ENCODE measurements at places on chromosomes 13 and 19.

GRCh38 chr19:39181500-39182173, 15.1 kb upstream of the NCCRP1 start:
- no peak for DNase-seq

DNA sequence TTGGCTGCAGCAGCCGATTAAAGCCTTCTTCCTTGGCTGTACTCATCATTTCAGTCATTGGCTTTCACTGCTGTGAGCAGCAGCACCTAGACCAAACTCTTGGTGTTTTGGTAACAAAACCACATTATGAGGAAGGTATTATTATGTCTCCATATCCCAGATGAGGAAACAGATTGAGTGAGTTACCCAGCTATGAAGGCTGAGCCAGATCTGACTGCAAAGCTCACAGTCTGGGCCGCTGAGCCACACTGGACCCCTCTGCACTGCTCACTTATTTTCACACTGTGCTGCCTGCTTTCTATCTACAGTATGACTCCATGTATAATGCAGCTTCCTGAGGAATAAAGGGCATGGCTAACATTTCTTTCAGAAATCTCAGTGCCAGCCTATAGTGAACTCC, 24.5 kb downstream of the CRYL1 start:
- no peak for DNase-seq

- no peak for DNase-seq
These were observed 328.5 kb downstream of the KLF5 start for GRCh38 chr13:73387318-73387717.

DNA sequence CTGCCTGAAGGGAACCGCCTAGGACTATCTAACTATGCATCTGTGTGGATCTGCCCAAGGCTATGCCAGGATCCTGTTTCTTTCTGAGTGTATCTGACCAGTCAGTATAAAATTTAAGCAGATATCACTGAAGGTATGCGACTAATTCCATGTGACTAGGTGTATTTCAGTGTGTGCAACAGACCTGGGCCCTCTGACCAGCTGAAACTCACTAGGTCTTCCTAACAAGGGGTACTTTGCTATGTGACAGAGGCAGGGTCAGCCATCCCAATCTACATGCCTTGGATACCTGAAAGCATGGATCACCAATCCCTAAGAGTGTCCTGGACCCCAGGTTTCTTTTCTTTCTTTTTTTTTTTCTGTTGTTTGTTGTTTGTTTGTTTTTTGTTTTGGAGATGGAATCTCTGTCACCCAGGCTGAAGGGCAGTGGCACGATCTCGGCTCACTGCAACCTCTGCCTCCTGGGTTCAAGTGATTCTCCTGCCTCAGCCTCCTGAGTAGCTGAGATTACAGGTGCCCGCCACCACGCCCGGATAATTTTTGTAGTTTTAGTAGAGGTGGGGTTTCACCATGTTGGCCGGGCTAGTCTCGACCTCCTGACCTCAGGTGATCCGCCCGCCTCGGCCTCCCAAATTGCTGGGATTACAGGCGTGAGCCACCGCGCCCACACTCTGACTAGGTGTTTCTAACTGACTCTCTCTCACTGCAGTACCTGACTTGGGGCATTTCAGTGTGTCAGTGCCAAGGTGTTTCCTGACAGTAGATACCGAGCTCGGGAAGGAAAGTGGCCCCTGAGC, 43.5 kb downstream of the FCGBP start:
- no peak for DNase-seq

DNA sequence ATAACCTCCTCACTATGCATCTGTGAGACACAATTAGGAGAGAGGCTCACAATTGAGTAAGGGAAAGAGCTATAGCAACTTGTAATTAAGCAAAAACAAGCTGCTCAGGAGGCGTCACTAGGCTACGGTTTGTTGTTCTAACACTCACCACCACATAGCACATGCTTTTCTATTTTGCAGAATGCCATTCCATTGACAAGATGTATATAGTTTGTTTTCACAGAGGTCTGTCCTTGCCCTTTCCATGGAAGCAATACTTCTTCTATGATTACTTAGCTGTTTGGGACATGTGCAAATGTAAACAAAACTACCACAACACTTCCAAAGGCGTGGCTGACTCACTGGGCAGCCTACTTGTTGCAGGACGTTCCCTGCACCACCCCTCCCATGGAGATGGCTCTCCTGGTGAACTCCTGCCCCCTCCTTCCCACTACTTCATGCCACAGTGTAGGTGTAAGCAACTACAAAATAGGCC, 33.9 kb upstream of the FAM216B start:
- no peak for DNase-seq

DNA sequence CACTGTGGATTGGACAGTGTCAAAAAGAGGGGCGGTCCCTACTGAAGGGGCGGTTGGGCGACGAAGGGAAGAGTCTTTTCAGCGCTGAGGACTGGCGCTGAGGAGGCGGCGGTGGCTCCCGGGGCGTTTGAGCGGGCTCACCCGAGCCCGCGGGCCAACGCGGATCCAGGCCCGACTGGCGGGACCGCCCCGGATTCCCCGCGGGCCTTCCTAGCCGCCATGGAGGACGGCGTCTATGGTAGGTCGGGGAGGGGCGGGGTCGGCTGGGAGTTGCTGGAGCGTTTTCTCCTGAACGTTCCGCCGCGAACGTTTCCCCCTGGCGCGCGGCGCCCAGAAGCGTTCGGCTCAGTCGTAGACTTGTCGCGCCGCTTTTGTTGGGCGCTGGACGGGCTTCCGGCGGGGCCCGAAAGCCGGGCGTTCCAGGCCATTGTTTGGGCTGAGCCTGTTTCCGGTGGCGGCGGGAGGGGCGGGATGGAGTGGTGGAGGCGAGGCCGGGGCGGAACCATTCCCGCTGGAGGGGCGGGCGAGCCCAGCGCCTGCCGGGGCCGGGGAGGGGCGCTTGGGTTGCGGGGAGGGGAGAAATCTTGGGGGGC, at the start of gene CYTH2:
Gene CYTH2, plus strand, starts transcription at position 81 of the 593 bp plus-strand sequence. Its CDS starts 139 bp downstream, at position 220.
- peak; percentile 37 for DNase-seq

- no peak for DNase-seq
These were observed 692.6 kb downstream of the PCDH17 start for GRCh38 chr13:58324161-58324560.

GRCh38 chr13:41788552-41788951, 172.4 kb downstream of the VWA8 start:
- no peak for DNase-seq

DNA sequence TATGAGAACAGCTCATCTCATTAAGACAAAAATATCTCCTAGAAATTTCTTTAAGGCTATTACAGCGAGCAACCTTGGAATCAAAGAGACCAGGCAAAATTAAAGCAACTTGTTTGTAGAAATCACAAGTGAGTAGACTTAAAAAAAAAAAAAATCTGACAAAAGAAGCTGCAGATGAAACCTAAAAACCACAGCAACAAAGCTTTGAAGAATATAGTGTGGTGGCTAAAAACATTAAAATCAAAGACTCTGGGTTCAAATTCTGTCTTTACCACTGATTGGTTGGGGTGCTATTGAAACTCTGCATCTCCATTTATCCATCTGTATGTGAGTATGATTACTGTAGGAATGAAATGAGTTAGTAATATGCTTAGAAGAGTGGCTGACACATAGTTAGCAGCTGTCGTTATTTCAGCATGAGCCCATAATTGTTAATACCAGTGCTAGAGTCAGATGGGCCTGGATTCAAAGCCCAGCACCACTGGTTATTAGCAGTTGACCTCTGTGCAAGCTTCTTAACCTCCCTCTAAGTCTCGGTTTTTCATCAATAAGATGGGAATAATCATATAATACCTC, 157.6 kb downstream of the FOXO1 start:
- no peak for DNase-seq

GRCh38 chr19:33488826-33489225, 32.8 kb downstream of the PEPD start:
- DNase-seq = no peak

GRCh38 chr13:48403151-48403631, 9.7 kb downstream of the LPAR6 start:
- DNase-seq = no peak

- no peak for DNase-seq
These were observed 7.8 kb upstream of the CLC start for GRCh38 chr19:39745643-39746042.

GRCh38 chr13:97975280-97975847, 21.9 kb downstream of the IPO5 start:
- no peak for DNase-seq

GRCh38 chr13:36074659-36075058, 56.5 kb downstream of the DCLK1 start:
- no peak for DNase-seq

All from stimulated activated CD4-positive, alpha-beta T cell treated with anti-CD3 and anti-CD28 coated beads, Interleukin-1b, Interleukin-23, amount 100 ng/mL, for 1 hour (primary cell).